Stimulated activated CD4-positive, alpha-beta T cell treated with anti-CD3 and anti-CD28 coated beads, Interleukin-2, amount 100 ng/mL, for 48 hours (primary cell): ENCODE measurements at places on chromosomes 16 and 17.

GRCh38 chr16:11232852-11233726, 22.9 kb downstream of the SOCS1 start:
- DNase-seq = peak; percentile 89

DNA sequence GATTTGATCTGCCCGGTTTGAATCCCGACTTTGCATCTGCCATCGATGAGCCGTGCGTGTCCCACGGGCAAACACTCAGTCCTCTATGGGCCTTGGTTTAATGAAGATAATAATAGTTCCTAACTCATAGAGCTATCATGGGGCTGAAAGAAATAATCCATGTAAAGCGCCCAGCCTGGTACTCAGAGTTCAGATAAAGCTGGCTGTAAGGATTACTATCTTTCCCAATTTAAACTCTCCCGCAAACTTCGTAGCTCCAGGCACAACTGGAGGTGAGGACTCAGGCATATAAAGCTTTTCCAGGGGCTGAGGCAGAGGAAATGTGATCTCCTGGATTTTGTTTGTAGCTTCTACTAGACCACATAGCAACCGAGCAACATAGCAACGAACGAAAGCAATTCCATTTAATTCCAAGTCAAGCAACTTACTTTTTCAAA, 16.3 kb downstream of the ALOX15 start:
- no peak for DNase-seq

DNA sequence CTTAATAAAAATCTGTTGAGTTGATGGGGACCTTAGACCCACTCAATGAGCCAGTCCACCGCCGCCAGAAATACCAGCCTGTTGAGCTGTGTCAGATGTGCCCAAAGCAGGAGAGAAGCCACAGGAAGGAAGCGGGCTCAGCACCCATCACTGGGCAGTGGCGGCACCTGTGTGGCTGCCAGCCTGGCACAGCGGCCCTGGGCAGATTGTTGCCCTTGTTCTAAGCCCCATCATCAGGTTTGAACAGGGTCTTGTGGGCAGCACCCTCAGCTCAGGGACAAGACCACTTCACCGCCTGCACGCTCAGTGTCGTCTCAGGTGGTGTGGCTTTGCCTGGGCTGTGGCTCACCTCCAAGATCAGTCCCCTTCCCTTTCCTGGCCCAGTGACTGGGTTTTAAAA, 9.3 kb downstream of the ENDOV start:
- no peak for DNase-seq

GRCh38 chr17:38727736-38728135, 2.4 kb upstream of the CISD3 start:
- peak; percentile 69 for DNase-seq

DNA sequence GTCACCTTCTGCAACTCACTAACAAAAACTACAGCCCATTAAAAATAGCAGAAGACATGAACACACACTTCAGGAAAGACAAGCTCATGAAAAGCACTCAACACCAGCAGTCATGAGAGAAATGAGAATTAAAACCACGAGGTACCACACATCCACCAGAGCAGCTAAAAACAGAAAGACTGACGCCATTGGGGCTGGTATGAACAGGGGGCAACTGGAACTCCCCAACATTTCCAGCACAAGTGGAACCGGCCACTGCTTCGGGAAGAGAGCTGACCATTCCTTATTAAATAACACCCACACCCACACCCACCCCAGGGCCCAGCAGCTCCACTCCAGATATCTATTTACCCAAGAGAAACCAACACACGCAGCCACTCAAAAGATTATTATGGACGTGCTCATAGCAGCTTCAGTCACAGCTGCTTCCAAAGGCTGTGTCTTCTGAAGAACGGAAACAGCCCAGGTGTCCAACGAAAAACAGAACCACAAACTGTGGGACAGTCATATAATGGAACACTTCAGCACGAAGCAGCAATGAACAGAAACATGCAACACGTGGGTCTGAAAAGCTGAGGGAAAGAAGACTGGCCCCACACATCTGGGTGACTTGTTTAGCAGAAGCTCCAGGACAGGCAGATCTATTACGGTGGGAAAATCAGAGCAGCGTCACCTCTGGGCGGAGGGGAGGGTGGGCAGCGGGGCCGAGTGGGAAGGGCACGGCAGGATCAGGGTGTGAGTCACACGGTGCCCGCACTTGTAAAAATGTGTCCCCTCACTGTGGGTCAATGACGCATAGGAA, 41.1 kb downstream of the KLHDC4 start:
- no peak for DNase-seq

DNA sequence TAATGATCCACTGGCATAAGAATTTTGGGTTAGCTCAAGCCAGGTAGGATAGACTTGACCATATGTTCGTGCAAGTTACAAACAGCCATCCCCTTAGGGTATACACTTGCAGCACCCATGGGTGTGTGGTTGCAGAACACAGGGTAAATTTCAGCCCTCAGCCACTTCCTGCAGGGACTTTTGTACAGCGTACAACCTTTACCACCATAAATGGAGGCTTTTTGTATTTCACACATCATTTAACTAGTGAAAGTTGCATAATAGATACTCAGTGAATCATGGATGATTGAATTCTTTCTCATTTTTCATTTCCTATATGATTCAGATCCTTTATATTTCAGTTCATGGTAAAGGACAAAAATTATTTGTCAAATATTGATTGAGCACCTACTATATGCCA, 473.9 kb downstream of the CDH13 start:
- DNase-seq = no peak

GRCh38 chr16:88393034-88393433, 10.3 kb downstream of the ZNF469 start:
- DNase-seq = no peak

DNA sequence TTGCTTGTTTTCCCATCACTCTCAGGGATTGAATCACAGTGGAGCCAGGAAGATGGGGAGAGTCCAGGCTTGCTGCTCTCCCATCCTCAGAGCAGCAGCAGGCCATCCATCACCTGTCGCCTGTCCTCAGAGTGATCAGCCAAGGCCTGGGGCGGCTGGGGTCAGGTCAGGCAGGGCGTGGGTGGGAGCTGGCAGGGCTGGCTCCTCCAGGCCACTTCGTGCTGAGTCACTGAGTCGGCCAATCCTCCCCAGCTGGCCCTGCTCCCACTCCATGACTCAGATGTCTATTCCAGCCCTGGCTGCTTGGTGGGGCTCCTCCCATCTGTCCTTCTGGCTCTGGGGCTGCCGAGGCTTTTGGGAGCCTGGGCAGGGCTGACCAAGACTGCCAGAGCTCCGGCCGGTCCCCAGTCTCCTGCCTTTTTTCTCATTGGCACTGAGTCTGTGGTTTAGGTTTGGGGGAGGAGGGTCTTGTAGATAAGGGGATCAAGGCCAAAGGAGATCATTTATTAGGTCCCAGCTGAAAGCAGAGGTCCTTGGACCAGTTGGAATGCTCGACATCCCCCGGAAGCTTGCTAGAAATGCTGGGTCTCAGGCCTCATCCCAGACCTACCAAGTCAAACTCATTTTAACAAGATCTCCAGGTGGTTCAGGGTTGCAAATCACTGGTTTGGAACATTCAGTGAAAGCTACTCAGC, 72.7 kb downstream of the ABCC1 start:
- no peak for DNase-seq

GRCh38 chr17:63035695-63036094, 69.7 kb downstream of the TANC2 start:
- DNase-seq = no peak

GRCh38 chr16:1708768-1709180, 2.8 kb downstream of the MAPK8IP3 start:
- no peak for DNase-seq

DNA sequence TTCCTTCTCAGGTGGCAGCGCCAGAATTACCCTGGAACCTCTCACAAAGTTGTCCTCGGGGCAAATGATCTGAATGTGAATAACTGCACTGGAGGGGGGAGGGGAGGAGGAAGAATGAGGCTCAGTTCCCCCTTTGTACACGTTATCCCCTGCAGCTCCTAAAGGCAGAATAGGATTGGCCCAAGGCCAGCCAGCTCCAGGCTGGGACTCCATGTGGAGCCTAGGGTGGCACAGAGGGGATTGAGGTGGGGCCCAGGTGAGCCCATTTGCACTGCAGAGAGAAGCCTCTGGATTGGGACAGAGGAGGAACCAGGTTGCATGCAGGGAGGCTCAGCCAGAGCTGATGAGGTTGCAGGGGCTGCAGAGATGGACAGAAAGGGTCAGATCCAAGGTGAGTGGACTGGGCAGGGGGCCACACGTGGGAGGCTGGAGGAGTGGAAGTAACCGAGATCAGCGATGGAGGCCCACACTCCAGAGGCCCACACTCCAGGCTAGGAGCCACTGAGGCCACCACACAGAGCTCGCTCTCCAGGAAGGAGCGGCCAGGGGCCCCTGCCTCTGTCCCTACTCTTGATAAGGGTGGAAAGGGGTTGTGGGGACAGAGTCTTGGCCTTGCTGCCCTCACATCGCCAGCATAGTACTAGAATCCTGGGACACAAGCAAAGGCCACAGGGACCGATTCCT, 78.6 kb downstream of the RBFOX3 start:
- no peak for DNase-seq

GRCh38 chr17:50691550-50692447, 15.9 kb downstream of the ANKRD40 start:
- DNase-seq = no peak

DNA sequence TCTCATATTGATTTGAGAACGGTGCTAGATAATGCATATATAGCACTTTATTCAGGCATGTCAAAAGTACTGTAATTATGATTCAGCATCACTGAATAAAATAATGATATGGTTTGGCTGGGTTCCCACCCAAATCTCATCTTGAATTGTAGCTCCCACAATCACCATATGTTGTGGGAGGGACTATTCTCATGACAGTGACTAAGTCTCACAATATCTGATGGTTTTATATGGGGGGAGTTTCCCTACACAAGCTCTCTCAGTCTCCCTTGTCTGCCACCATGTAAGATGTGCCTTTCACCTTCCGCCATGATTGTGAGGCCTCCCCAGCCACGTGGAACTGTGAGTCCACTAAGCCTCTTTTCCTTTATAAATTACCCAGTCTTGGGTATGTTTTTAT, 25.6 kb upstream of the LONP2 start:
- no peak for DNase-seq

GRCh38 chr17:78174346-78174869, 6.0 kb downstream of the SYNGR2 start:
- DNase-seq = no peak
